Activated CD4-positive, alpha-beta T cell treated with anti-CD3 and anti-CD28 coated beads, Interleukin-2, amount 10 ng/mL, durations not matched to agents 7 days and 5 days (primary cell): ENCODE measurements at places on chromosomes 1 and 21. TPM values are rescaled to one million over a fixed set of nuclear protein-coding genes. Genes with fewer than 3 reads are reported as not detected.

The CREB3L4 gene
- total RNA-seq = 6.9 TPM

DNA sequence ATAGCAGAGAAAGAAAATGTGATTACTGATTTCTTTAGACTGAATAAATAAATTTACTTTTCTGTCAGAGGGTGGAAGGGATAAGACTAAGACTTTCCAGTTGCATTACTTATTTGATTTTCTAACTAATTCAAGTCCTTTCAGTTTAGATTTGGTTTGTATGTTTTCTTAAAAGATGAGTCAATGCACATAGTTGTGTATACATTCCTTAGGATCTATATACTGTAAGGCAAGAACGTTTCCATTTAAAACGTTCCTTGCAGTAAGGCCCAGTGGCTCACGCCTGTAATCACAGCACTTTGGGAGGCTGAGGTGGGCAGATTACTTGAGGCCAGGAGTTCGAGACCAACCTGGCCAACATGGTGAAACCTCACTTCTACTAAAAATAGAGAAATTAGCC is 14.5 kb upstream of the SERTAD4 start:
- DNase-seq = no peak
- no peaks in the 10 kb centered on the region for H3K36me3 ChIP-seq
- peaks cover 19% of the 10 kb centered on the region for H3K27me3 ChIP-seq
- H3K27ac ChIP-seq = no peak overlapping the region

- no peaks in the 10 kb centered on the region for H3K36me3 ChIP-seq
- H3K27me3 ChIP-seq = peaks cover 1% of the 10 kb centered on the region
- H3K27ac ChIP-seq = no peak overlapping the region
- DNase-seq = no peak
- peaks cover 3% of the 10 kb centered on the region for H3K4me1 ChIP-seq
- no peak overlapping the region for H3K4me3 ChIP-seq
These were observed 6.0 kb upstream of the H6PD start for GRCh38 chr1:9228609-9229008.

The RXFP4 gene
- total RNA-seq = not detected

DNA sequence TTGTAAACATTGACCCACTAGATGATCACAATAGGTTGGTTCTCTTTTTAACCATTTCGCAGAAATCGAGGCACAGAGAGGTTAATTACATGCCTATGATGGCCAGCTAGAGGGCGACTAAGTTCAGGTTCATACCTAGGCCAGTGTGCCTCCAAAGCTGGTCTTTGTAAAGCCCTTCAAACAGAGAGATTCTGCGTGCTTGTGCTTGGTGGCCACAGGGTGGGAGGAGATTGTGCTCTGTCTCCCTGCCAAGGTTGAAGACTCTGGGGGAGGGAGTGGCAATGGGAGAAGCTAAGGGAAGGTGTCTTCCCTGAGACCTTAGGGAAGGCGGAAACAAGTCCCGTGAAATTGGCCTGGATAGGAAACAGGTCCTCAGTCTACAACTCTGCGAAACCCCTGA is 59.1 kb upstream of the RBM15 start:
- no peaks in the 10 kb centered on the region for H3K27me3 ChIP-seq
- no peak overlapping the region for H3K27ac ChIP-seq
- H3K4me1 ChIP-seq = no peaks in the 10 kb centered on the region
- DNase-seq = no peak
- H3K4me3 ChIP-seq = no peak overlapping the region
- no peaks in the 10 kb centered on the region for H3K36me3 ChIP-seq

DNA sequence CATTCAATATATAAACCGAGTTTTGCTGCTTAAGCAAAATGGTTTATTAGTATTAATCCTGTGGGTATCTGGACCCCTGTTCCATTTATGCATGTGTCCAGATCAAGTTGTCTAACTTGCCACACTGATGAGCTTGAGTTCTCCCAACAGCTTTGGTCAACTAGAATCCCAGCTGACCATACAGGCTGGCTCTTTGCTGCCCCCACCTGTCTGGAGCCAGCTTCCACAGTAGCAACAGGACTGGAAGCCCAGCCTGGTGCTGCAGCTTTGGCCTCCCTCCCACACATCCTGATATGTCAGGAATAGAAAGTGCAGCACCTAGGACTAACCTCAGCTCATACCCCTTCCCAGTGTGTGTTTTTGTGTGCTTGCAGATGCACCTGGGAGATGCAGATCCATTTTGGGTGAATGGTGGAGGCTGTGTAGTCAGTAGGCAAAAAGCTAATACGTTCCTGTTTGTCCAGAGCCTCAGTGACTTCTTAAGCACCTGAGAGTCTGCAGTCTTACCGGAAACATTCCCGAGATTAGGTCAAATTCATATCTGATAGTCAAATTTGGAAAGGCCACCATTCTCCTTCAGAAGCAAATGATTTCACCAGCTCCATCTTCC is 40.9 kb upstream of the BEND5 start:
- H3K27ac ChIP-seq = no peak overlapping the region
- H3K36me3 ChIP-seq = no peaks in the 10 kb centered on the region
- peak; percentile 8 for DNase-seq
- H3K4me3 ChIP-seq = no peak overlapping the region
- peaks cover 5% of the 10 kb centered on the region for H3K27me3 ChIP-seq

GRCh38 chr1:164709126-164709525 is 150.1 kb downstream of the PBX1 start:
- H3K4me3 ChIP-seq = no peak overlapping the region
- H3K27me3 ChIP-seq = no peaks in the 10 kb centered on the region
- no peak for DNase-seq
- no peak overlapping the region for H3K27ac ChIP-seq

The INKA2 gene
- total RNA-seq = 4.2 TPM

DNA sequence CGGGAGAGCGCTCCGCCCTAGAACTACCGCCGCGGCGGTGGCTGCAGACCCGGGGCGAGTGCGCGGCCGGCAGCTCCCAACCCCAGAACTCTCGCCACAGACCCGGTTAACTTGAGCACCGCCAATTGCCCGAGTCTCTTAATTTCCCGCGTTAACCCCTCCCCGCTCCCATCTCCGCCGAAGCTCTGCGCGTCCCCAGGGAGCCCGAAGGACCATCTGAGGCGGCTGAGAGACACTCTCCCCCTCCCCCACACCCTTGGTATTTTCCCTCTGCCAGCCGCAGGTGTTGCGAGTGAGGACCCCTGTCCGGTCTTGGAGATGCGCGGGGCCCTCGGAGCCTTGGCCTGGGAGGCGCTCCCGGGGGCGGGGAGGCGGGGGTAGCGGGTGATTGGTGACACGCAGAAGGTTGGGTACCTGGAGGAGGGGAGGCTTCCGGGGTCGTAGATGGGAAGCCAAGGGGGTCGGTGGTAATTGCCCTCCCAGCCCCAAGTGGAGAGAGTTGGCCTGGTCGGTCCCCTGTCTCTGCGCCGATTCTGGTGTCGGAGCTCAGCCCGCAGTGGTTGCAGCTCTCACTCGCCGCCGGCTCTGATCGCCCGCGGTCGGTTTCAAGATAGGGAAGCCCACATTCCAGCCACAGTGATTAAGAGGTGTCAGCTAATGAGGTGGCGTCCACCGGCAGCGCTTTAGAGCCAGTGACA is 858 bp upstream of the SUSD4 start:
- H3K4me1 ChIP-seq = peaks cover 18% of the 10 kb centered on the region
- DNase-seq = no peak
- peak overlapping the region; percentile 67 for H3K4me3 ChIP-seq
- no peaks in the 10 kb centered on the region for H3K36me3 ChIP-seq
- H3K27ac ChIP-seq = no peak overlapping the region

- no peaks in the 10 kb centered on the region for H3K27me3 ChIP-seq
- H3K4me3 ChIP-seq = no peak overlapping the region
- peak overlapping the region; percentile 57 for H3K27ac ChIP-seq
- peaks cover 23% of the 10 kb centered on the region for H3K4me1 ChIP-seq
These were observed 20.2 kb downstream of the NUAK2 start for GRCh38 chr1:205301205-205301821.

DNA sequence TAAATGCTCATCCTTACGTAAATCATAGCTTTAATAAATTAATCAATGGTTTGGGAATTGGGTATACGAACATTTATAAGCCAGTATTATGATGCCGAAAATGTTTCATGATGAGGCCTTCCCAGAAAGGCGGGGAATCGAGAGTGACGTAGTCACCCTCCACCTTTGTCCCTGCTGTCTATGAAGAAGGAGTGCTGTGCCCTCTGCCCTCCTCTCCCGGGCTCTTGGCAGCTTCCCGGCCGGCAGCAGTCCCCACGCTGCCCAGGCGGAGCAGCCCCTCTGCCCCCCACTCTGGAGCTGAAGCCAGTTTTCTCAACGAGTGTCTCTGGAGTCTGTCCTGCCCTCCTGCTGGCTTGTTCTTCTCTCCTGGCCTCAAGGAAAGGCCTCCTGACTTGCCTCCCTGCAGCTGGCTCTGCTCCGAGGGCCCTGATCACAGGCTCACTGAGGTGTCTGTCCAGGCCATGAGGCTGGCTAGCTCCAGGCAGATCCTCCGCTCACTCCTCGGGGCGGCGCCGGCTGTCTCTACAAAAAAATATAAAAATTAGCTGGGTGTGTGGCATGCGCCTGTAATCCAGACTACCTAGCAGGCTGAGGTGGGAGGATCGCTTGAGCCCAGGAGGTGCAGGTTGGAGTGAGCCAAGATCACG is 150.7 kb upstream of the COL6A1 start:
- H3K4me3 ChIP-seq = no peak overlapping the region
- DNase-seq = no peak
- H3K27ac ChIP-seq = no peak overlapping the region
- peaks cover 13% of the 10 kb centered on the region for H3K4me1 ChIP-seq
- peaks cover 5% of the 10 kb centered on the region for H3K36me3 ChIP-seq

DNA sequence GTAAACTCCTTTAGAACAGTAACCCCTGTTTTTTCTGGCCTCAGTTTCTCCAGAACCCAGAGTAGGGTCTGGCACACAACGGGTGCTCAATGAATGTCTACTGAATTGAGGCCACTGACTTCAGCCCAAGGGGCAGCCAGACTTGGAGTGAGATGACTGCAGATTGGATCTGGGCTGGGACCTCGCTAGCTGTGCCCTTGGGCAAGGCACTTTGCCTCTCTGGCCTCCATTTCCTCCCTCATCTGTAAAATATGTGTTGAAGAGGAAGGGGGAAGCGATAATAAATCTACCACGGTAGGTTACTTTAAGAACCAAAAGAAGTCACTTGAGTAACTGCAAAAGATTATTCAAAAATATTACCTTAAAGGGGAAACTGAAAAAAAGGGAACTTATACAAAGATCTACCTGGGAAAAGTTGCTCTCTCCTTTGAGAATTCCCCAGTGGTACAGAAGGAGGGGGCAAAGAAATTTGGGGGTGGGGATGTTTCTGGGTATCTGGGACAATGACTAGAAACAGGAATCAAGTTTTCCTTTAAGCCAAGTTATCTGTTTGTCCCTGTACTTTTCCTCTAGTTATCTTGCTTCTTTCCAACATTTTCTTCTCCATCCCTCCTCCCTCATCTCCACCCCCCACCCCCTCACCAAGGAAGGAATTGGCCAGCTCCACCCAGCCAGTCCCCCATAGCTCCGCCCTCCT is 394 bp upstream of the GRHL3 start:
- H3K27ac ChIP-seq = no peak overlapping the region
- peaks cover 38% of the 10 kb centered on the region for H3K4me1 ChIP-seq
- H3K27me3 ChIP-seq = peaks cover 79% of the 10 kb centered on the region

- H3K27me3 ChIP-seq = no peaks in the 10 kb centered on the region
- H3K36me3 ChIP-seq = peaks cover 23% of the 10 kb centered on the region
- peak overlapping the region; percentile 93 for H3K27ac ChIP-seq
- H3K4me3 ChIP-seq = peak overlapping the region; percentile 85
- DNase-seq = no peak
These were observed 1.3 kb downstream of the TOR1AIP2 start for GRCh38 chr1:179876300-179876715.

The WARS2 gene
- 12.9 TPM for total RNA-seq

DNA sequence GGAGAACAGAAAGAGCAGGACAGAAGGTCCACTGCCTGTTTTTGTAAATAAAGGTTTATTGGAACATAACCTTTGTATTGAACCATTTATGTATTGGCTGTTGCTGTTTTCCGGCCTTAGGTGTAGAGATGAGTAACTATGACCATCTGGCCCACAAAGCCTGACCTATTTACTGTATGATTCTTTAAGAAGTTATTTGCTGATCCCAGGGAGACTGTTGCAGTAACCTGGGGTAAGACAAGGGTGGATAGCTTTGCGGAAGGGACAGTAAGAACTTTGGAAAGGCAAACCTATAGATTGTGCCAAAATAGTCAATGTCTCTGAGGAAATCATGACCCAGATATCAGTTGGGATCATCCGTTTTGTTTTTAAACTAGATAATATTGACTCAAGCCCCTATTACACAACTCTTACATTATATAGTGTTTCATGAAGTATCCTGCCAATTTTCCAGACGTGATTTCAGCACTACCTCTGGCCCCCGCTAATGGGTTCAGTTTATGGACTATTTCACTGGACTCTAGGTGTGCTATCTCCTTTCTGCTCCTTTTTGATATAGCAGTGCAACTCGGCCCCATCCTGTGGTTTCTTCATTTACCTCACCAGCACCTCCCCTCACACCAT is 20.8 kb upstream of the TLCD4 start:
- H3K27ac ChIP-seq = no peak overlapping the region
- no peak overlapping the region for H3K4me3 ChIP-seq
- no peak for DNase-seq

The TRIM45 gene
- 0.47 TPM for total RNA-seq

The ALPL gene
- total RNA-seq = not detected

The SELL gene
- 568 TPM for total RNA-seq

- no peak overlapping the region for H3K4me3 ChIP-seq
- H3K27ac ChIP-seq = no peak overlapping the region
- H3K27me3 ChIP-seq = no peaks in the 10 kb centered on the region
- no peaks in the 10 kb centered on the region for H3K4me1 ChIP-seq
- no peak for DNase-seq
These were observed 7.9 kb upstream of the GSTM5 start for GRCh38 chr1:109704173-109704572.

DNA sequence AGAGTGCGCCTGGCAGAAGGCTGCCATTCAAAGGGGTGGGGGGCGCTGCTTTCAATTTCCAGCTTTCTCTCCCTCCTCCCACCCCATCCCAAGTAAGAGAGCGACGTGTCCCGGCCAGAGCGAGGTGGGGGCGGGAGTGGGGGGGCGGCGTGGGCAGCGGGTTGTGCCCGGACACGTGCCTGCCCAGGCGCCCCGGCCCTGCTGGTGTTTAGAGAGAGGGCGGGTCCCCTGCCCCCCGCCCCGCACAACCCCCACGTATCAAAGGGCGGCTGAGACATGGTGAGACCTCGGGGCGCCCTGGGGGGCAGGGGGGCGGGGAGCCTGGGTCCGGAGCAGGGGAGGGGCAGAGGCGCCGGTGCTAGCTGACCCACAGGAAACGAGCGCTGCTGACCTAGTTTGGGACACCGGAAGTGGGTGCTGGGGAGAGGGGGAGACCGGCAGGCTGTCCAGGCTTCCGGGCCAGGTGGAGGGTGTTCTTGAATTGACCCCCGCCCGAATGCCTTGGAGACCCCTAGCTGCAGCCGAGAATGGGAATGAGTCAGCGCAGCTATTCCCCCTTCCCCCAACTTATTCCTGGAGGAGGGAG is 1.3 kb downstream of the ZBTB7B start:
- no peaks in the 10 kb centered on the region for H3K27me3 ChIP-seq
- peak overlapping the region; percentile 93 for H3K27ac ChIP-seq
- DNase-seq = no peak
- H3K4me3 ChIP-seq = peak overlapping the region; percentile 96
- peaks cover 57% of the 10 kb centered on the region for H3K4me1 ChIP-seq
- peaks cover 18% of the 10 kb centered on the region for H3K36me3 ChIP-seq

The OR2G6 gene
- not detected for total RNA-seq

- H3K27ac ChIP-seq = no peak overlapping the region
- H3K4me1 ChIP-seq = peaks cover 29% of the 10 kb centered on the region
- peaks cover 2% of the 10 kb centered on the region for H3K27me3 ChIP-seq
- H3K36me3 ChIP-seq = peaks cover 42% of the 10 kb centered on the region
- H3K4me3 ChIP-seq = no peak overlapping the region
These were observed 23.2 kb downstream of the TRPM2 start for GRCh38 chr21:44376606-44377005.

The TNFAIP8L2 gene
- 38.4 TPM for total RNA-seq

The CLDN17 gene
- not detected for total RNA-seq

GRCh38 chr1:5311147-5311546 is 656.7 kb downstream of the AJAP1 start:
- no peaks in the 10 kb centered on the region for H3K36me3 ChIP-seq
- H3K4me1 ChIP-seq = peaks cover 2% of the 10 kb centered on the region
- H3K27me3 ChIP-seq = no peaks in the 10 kb centered on the region
- no peak overlapping the region for H3K4me3 ChIP-seq
- no peak overlapping the region for H3K27ac ChIP-seq
